8988T (cell line): ENCODE measurements at places on chromosomes 11 and 22.

- no peak for DNase-seq
These were observed 259.2 kb upstream of the SORL1-AS1 start for GRCh38 chr11:121711939-121712338.

DNA sequence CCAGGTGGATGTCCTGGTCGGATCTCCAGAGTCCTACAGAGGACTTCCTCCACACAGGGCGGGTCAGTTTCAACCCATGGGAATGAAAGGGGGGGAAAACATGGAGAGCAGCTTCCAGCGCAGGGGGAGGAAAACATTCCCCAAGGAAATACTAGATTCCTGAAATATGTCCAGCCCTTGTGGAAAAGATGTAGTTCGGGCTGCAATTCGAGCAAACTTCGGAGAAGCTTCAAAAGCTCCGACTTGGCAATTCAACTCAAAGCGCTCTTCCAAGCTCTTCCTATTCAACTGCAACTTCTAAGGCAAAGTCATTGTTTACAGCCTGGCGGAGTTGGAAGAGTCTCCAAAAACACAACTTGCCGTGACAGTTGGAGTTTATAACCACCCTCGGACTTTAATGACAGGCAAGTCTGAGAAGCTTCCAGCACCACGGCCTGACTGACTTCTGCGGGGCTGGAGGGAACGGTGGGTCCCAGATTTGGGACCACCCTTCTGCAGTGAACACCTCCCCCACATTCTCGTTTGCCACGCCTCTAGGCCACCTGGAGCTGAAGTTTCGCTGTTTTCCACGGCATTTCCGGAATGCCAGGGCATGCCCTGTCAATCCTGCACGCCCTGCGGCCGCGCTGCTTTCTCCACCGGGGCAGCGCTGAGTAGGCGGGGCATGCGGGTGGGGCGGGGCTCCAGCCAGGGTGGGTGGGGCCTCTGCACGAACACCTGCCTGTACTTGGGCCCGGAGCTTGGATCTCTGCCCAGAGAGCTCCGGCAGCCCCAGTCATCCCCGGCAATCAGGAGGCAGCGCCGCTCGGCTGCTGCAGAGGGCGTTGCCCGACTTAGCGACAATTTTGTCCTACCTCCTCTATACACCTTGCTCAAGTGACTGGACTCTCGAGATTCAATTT lies 49.0 kb upstream of the BIRC3 start:
- DNase-seq: peak; percentile 91

GRCh38 chr11:727281-727701 lies 20.0 kb upstream of the TALDO1 start:
- peak; percentile 71 for DNase-seq

DNA sequence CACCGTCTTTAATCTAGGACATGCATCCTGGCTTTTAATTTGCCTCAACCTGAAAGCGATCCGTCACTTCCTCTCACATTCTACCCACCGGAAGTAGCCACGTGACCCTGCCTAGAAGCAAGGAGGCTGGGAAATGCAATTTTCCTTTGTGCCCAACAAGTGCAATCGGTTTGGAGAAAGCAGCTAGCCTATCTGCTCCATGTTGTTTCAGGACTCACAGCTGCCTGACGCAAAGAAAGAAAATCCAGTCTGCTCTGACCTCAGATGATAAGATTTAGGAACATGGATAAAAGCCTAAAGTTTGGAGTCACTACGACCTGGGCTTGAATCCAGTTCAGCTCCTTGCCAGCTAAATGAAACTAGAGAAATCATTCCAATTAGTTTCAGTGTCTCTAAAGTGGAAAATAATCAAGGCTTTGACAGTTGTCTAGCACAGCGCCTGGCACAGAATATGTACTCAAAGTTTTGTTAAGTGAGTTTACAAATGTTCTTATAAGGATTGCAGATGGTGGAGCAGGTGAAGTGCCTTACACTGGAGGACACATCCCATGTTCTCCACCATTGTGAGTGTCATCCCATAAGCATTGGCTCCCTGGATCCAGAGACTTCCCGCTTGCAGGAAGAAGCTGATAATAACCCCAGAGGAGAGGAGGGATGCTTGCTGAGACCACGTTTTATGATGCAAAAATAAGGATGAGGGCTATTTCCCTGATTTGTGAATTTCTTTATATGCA lies 553.7 kb downstream of the MN1 start:
- DNase-seq: no peak

DNA sequence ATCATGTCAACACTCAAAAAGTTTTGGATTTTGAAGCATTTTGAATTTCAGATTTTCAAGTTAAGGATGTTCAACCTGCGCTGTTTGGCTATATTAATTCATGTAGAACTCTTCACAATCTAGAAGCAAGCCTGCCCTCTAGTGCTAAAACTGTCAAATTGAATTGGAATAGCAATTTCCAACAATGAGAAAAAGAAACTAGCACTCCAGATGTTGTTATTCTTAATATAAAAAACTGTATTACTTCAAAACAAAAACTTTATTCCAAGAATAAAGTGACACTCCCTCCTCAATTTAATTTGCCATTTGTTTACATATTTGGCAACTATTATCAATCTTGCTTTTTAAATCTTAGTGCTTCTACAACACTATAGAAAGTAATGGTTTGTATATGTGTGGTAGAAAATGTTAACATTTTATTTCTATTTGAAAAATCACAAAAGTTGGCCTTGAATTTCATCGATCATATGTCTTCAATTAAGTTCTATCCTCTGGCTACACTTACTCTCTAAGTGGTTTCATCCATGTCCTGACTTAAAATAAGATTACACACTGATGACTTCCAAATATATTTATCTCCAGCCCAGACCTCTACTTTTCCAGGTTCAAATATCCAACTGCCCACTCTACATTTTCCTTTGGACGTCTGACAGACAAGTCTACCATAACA lies 36.6 kb downstream of the DCUN1D5 start:
- no peak for DNase-seq

- DNase-seq: no peak
These were observed 194.3 kb downstream of the OPCML start for GRCh38 chr11:133337951-133338418.

DNA sequence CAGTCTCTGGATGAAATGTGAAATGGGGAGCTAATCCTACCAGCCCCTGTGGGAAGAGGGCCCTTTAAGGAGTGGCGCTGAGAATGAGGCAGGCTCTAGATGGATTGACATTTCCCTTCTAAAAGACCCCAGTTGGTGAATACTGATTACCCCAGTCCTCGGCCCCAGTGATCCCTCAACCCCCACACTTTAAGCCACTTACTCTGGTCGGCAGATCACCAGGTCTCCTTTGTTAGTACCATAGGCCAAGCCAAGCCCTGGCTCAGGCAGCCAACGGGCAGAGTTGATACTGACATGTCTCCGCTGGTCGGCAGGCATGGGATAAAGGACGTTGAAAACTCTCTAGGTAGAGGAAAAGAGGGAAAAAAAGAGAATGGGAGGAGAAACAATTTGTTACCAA lies 26.1 kb upstream of the CHRM4 start:
- no peak for DNase-seq

DNA sequence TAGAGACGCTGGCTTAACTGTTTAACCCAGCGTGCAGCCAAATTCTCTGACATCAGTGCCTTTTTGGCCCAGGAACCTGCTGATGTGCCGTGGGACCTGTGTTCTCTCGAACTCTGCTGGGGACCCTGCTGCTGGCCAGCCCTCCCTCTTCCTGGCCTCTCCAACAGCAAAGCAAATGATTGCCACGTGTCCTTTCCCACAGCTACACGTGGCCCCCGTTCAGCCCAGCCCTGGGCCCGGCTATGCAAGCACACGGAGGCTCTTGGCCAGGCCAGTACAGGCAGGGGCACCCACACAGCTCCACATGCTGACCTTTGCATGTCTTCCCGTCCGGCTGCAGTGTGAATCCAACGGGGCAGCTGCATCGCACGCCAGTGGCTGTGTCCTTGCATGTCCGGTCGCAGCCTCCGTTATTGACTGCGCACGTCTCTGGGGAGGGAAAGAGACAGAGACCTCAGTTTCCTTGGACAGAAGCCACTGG lies 51.6 kb upstream of the TTLL12 start:
- DNase-seq: no peak

DNA sequence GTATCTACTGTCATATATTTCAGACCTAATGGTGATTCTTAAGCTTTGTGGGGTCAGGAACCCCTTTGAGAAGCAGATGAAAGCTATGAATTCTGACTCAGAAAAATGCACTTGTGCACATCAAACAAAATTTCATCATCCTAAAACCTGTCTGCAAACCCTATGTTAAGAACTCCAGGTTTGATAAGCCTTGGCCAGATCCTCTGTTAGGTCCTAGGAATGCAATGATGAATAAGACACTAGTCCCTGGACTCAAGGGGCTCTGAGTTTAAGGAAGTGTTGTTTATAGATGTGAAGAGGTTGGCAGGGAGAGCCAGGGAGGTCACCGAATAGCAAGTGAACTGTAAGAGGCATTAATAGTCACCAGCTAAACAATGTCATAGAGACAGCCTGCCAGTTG lies 103.2 kb downstream of the SPON1 start:
- no peak for DNase-seq

DNA sequence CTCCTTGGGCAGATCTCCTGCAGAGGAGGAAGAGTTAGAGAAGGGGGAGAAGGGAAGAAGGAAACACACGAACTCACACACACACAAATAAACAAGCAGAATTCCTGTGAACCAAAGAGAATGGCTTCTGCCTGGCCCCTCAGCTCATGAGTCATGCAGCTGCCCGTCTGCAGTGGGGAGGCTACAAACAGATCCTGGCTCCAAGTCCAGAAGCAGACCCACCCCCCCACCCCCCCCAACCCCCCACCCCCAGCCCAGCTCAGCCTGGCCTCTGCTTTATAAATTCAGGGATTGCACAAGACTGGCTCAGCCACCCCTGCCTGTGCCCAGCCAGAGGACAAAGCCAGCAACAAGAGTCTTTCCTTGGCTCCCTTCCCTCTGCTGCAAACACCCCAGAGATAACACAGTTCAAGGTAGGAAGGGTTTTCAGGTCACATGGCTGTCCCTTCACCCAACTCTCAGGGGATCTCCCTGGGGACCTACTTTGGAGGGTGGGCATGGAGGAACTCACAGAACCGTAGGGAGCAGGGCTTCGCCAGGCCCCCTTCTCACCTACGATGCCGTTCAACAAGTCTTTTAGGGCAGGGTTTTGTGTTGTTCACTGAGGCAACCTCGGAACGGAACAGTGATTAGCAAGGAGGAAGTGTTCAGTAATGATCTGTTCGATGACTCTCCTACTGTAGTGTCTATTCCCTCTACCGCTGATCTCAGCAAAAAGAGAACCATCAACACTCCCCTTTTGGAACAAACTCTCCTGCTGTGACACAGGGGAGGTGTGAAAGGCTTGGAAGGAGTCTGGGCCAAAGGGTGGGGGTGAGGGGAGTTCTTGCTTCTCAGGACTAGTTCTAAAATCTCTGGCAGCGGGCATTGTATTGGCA lies 35.5 kb downstream of the RPL27A start:
- no peak for DNase-seq

GRCh38 chr11:44308256-44308922 lies 1.6 kb downstream of the ALX4 start:
- no peak for DNase-seq

DNA sequence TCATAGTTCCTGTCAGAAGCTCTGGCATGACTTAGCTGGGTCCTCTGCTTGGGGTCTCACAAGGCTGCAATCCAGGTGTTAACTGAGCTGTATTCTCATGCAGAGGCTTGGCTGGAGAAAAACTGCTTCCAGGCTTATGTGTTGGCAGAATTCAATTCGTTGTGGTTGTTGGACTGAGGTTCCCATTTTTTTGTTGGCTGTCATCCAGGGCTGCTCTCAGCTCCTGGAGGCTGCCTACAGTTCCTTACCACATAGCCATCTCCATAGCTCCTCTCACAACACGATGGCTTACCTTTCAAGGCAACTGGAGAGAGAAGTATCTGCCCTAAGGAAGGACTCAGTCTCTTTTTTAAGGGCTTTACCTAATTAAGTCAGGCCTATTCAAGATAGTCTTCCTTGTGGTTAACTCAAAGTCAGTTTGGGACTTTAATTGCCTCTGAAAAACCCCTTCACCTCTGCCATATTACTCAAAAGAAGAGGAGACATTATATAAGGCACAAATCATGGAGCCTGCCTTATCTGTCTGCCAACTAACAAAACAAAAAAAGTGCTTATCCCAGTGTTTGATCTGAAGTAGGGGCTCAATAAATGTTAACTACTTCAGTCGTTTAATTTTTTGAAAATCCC lies 35.2 kb downstream of the OR2AG2 start:
- DNase-seq: no peak

GRCh38 chr22:32378707-32379272 lies 21.1 kb downstream of the RFPL3 start:
- peak; percentile 55 for DNase-seq

GRCh38 chr11:86688398-86689179 lies 16.2 kb upstream of the ME3 start:
- no peak for DNase-seq

GRCh38 chr11:44261800-44262591 lies 47.9 kb downstream of the ALX4 start:
- no peak for DNase-seq

- DNase-seq: no peak
These were observed 28.9 kb downstream of the PLEKHA7 start for GRCh38 chr11:16985297-16985696.

DNA sequence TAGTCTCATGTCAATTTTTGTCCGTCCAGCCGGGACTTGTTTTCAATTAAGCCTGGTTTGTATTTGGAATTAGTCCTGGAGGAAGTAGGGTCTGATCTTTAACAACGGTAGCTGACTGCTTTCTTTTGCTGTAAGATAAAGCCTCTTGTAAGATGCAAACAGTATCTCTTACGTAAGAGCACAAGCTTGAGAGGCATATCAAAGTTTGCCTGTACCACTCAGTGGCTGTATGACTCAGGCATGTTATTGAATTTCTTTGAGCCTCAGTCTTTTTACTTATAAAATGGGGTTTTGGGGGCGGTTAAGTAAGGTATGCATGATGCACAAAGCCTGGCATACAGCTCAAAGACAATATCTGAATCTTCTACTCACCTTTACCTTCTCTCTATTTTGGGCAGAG lies 198.4 kb upstream of the NARS2 start:
- DNase-seq: no peak

- no peak for DNase-seq
These were observed 84.0 kb downstream of the MYEOV start for GRCh38 chr11:69377953-69378302.

GRCh38 chr11:119134389-119134978 lies 13.1 kb downstream of the HINFP start:
- no peak for DNase-seq

- no peak for DNase-seq
These were observed 4.2 kb upstream of the NEAT1 start for GRCh38 chr11:65418431-65418680.

- DNase-seq: no peak
These were observed 63.4 kb downstream of the MCM5 start for GRCh38 chr22:35463231-35463933.

GRCh38 chr11:78406568-78407196 lies 10.9 kb downstream of the GAB2 start:
- no peak for DNase-seq

- DNase-seq: no peak
These were observed 27.7 kb downstream of the DGCR2 start for GRCh38 chr22:19094393-19094997.

DNA sequence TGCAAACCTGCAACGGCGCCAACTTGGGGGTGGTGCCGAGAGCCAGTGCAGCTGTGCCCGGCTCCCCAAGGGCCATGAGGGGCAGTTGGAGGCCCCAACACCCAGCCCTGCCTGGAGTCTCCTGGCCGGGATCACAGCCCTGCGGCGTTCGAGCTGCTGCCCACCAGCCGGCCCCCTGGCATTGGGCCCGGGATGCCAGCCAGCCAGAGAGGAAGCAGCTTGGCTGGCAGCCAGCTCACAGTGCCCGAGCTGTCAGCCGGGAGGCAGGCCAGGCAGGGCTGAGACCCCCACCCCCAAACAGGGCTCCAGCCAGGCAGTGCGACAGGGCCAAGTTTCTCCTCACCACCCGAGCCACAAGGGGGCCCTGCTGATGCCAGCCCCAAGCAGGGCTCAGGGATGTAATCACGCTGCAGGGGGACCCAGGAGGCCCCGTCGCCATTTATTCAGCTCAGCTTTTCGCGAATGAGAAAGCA lies 26.0 kb upstream of the TCF20 start:
- no peak for DNase-seq
